ENCODE measurements at places on chromosomes 16 and 17.
A peak's percentile ranks its signal among the peaks of the same experiment; 100 is the strongest.

DNA sequence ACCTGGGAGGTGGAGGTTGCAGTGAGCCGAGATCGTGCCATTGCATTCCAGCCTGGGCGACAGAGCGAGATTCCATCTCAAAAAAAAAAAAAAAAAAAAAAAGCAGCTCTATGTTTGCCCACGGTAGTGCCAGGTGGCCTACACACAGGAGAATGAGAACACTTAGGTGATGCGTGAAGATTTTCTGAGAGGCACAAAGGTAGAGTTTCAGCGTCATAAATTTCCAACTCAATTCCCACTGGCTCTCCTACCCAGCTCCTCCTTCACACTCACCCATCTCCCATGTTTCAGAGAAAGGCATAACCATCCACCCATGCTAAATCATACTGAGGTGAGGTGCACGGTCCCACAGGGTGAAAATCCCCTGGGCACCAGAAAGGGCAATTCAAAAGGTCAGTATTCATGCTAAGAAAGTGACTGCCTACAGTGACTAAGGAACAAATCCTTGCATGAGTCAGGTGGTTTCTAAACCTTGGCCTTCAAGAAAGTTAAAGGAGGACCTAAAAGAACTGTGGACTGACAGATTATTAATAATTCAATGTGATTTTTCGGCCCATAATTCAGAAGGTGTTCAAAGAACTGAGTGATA is 4.8 kb downstream of the DCAKD start:
- DNase-seq, result no peak

GRCh38 chr16:66752379-66752778 is 970 bp upstream of the DYNC1LI2 start:
- no peak for DNase-seq

DNA sequence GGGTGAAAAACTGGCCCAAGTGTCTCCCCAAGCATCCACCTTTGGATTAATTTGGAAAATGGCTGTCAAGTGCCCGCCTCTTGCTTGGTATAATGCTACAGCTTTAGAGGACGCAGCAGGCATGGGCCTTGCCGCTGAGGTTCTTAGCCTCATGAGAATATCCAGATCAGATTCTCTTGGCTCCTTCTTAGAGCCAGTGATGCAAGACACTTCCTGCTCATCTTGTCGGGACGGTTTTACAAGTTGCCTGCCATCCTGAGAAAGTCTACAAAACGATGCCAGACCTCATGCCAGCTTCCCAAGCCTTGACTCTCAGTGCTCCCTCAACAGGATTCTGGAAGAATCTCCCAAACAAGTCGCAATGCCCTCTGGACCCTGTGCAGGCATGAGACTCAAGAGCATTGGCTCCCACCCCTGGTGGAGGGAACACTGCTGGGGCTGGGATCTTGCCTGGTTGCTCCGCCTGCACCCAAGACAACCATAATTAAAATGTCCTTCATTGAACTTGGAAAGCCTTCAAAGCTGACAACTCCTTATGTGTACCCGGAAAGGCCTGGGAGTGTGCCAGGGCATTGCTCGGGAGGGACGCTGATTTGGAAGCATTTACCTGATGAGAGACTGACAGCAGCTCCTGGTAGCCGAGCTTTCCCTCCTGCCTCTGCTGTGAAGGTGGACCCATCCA is 25.8 kb upstream of the STH start:
- DNase-seq, result no peak

- no peak for DNase-seq
These were observed 53.7 kb downstream of the MAP2K4 start for GRCh38 chr17:12074346-12074745.

DNA sequence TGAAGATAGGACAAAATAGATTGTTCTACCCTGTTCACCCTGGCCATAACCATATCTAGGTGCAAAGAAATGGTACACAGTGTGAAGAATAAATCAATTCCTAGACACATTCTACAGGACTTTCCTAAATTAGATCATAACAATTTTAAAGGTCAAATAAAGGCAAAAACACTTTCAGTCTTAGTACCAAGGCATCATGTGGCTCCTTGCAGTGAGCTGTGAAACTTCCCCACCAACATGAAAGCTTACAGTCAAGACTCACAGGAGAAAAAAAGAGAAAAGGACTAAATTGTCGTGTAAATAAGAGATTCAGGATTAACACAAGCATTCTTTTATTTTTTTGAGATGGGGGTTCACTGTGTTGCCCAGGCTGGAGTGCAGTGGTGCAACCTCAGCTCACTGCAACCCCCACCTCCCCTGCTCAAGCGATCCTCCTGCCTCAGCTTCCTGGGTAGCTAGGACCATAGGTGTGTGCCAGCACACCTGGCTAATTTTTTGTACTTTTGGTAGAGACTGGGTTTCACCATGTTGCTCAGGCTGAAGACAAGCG is 14.2 kb downstream of the NSMCE1 start:
- no peak for DNase-seq

DNA sequence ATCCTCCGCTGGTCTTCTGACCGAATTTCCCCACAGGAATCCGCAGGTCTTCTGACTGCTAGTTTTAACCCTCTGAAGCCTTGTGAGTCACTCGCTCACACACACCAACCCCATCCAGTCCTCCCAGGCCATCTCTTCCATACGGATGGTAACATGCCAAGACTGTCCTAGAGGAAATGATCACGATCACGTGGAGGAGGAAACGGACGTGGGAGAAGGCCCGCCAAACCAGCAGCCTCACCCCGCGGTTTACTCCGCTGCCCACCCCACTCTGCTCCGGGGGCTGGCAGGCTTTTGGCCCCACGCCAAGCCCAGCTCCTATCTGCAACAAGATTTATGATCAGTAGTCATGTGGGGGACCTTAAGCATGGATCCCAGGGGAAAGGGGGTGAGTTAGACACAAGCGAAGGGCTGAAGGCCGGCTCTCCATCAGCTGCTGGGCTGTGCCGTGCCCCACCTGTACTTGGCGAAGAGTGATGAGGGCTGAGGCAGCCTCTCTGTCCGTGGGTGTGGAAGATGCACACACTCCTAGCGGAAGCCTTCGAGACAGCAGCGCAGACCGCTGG is 1.5 kb upstream of the FAAP100 start:
- no peak for DNase-seq

DNA sequence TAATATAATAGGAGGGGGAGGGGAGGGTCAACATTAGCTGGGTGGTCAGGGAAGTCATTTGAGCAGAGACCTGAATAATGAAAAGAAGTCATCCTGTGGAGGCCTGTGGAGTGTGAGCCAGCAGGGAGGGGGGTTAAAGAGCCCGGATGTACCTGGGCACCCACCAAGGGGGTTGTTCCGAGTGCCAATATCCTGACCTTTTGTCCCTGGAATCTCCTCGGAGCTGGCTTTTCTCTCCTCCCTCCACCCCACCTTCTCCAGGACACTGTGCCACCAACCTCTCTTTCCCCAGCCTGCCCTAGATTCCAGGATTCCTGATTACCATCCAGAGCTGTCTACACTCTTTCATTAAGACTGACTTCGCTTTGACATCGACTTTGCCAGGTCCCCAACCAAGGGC is 6.2 kb downstream of the SHBG start:
- no peak for DNase-seq

DNA sequence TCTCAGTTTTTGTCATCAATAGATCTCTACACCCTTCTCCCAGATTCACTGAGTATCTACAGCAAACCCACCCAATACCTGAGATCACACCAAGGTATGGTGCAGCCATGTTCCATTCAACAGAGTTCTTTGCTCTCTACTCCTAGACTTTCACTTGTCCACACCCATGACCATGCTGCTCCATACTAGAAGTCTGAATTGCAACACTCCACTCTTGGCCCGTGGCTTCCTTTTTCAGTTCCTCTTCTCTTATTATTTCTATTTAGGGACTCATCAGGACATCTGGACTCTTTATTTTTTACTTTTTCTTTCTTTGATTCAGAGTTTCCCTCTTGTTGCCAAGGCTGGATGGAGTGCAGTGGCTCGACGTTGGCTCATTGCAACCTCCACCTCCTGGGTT is 37.1 kb downstream of the YWHAE start:
- DNase-seq, result no peak

DNA sequence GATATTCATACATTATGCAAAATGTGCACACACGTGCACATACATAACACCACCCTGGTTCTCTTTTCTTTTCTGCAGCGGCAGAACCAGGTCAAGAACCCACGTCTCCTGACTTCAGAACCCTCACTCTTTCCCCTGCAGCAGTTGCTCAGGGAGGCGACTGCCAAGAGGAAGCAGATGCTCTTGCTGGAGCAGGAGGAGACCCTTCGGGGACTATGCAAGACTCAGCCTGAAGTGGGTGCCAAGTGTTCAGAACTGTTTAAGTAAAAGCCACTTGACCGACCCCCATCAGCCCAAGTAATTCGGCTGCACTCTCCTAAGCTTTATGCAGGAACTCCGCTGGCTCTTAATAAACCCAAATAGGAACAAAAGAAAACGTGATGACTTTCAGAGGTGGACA is 193.8 kb downstream of the SLC39A11 start:
- DNase-seq, result no peak

- no peak for DNase-seq
These were observed 42.1 kb upstream of the CDH13 start for GRCh38 chr16:82584553-82585152.

DNA sequence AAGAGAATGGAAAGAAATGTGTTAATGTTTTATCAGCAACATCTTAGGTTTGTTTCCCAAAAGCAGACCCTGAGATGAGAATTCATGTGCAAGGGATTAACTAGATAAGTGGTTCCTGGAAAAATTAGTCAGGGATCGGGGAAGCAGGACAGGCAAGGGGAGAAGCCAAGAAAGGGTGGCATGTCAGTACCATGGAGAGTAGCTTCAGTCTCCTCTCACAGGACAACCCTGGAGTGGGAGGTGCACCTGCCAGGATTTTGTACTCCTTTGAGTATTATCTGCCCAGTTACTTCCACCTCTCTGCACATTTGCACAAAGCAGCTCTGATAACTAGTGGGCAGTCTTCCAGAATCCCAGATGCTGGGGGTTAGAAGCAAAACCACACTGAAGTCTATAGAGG is 117.0 kb downstream of the RGS9 start:
- no peak for DNase-seq

- no peak for DNase-seq
These were observed 399.7 kb upstream of the RBFOX1 start for GRCh38 chr16:6932871-6933385.

DNA sequence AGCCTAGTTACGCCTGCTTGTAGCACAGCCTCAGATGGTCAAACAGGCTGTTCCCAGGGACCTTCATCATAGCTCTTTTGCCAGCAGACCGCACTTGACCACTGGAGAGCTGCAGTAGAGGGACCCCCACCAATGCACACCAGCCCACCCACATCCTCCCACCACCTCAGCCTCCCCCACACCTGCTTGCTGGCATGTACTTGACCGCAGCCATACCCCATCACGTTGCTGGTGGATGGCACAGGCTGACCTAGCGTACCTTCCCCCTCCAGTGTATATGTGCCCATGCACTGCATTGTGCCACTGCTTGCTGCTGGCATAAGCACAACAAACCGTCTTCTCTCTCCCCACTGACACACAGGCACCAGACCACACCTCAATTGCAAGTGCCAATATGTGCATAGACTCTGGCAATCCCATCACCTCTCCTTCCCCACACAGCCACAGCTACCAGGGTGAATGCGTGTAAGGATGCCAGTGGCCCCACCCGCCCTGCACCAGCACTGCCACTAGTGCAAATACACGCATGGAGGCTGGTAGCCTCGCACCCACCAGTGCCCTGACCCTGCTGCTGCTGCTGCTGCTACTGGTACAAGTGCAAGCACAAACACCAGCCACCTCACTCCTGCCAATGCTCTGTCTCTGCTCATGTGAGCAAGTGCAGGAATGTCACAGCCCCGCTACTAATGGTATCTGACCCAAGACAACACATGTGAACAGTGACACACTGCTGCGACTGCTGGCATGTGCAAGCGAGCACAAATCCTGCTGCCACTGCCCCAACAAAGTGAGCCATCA is 1377.6 kb downstream of the CDH11 start:
- no peak for DNase-seq

DNA sequence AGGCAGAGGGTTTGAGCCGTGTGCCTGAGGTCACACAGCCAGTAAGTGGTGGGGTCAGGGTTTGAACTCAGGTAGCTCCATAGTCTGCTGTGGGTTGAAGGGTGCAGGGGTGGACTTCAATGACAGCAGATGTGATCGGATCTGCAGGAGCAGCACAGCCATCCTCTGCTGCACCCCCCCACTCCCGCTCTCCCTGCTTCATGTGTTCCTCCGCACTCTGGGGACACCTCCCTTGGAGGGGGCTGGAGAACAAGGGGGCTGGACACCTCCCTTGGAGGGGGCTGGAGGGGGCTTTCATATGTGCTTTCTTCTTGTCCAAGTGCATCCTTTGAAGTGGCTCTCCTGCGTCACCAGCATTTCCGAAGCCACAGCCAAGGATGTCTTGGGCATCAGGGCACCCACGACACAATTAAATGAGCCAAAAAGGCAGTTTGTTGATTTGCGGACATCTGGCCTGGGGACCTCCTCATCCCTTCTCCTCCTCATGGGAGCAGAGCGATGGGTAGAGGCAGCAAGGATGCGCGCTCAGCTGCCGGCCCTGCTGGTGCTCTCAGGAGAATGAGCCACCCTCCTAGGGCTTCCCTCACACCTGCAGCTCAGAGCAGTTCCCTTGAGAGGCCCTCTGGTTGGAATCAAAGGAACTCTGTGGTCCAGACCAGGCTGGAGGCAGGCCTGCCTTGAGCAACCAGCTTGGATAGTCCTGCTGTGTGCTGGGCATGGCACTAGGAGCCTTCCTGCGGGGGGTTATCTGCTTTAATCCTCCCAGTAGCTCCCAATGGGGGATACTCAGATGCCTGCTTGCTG is 26.2 kb downstream of the WSCD1 start:
- no peak for DNase-seq

GRCh38 chr16:69187446-69188235 is 677 bp downstream of the SNTB2 start:
- peak; percentile 48 for DNase-seq

DNA sequence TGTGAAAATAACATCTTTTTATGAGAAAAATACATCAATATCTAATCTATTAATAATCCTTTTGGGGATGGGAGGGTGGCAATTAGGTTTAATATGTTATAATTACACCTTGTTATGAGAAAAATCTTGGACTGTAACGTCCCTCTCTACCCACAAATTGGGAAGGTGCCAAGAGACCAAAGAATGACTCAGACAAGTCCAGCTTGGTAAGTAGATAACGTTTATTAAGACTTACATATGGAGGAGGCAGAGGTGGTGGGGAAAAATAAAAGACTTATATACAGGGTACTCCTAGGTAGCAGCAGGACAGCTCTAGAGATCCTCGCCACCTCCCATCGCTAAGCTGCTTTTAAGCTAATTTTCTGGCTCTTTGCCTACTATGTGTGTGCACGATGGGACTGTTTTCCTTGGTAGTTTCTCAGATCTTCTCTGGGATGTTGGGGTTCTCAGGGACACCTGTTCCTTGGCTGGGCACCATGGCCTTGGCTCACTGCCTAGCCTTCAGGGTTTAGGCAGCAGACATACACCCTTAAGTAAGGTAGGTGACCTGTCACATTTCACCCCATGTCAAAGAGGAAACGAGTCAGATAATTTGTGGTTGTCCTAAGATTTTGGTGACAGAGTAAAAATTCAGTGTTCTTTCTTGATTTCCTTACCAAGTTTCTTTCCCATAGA is 31.5 kb downstream of the RBL2 start:
- DNase-seq, result no peak

Data from GM19239 (cell line).